ENCODE measurements at places on chromosomes 3 and 15.

- no peak for DNase-seq
Measured at GRCh38 chr3:52998771-52999513, 46.9 kb downstream of the SFMBT1 start.

DNA sequence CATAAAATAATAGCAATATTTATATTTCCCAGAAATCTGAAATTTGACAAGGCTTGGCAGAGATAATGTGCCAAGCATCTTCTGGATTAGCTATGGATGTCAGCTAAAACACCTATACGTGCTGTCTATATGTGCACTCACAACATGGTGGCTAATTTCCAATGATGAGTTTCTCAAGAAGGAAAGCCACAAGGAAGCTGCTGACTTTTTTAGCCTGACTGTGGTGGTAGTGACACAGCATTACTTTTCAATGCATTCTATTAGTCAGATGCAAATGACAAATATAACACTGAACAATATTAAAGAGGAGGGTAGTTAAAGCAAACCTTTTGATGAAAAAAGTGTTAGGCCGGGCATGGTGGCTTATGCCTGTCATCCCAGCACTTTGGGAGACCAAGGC lies 101.7 kb upstream of the CCDC54 start:
- no peak for DNase-seq

DNA sequence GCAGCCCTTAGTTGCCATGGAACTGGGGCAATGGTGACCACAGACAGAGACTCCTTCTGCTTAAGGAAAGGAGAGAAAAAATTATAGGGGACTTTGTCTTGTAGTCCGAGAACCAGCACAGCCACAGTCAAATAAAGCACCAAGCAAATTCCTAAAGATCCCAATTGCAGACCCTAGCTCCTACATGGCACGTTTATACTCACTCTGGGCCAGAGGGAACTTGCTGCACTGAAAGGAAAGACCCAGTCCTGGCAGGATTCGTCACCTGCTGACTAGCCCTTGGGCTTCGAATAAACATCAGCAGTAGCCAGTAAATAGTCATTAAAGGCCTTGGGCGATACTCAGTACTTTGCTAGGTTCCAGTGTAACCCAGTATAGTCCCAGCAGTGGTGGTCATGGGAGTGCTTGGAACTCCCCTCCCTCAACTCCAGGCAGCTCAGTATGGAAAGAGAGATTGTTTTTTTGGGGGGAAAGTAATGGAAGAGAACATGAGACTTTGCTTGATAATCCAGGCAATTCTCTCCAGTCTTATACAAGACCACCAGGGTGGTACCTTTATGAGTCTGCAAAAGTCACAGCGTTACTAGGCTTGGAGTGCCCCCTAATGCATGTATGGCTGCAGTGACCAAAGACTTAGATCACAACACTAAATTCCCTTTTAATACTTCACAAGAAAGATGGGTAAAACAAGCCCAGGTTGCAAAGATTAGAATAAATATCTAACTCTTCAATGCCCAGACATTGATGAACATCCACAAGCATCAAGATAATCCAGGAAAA lies 66.4 kb upstream of the AGTR1 start:
- DNase-seq: no peak

- DNase-seq: no peak
Measured at GRCh38 chr15:23912191-23912590, 225.1 kb upstream of the NDN start.

- DNase-seq: no peak
Measured at GRCh38 chr15:36964626-36965025, 135.7 kb downstream of the MEIS2 start.

GRCh38 chr3:14203521-14204079 lies 25.0 kb downstream of the LSM3 start:
- peak; percentile 14 for DNase-seq

DNA sequence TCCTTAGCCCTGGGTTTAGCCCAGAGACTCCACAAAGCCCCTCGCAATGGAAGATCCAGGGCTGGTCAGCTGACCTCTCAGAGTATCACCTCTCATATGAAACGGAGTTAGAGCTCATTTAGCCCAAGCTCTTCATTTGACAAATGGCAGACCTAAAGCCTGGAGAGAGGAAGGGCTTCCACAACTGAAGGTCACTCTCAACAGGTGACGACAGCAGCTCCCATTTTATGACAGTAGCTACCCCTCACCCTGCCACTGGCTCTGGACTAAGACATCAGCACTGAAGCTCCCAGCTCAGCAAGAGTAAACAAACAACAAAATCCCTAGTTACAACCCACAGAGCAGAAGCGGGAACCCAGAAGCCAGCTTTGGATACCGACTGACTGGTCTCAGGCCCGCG lies 33.7 kb downstream of the TLE3 start:
- no peak for DNase-seq
